ENCODE measurements at places on chromosomes 11 and 22.
A peak's percentile ranks its signal among the peaks of the same experiment; 100 is the strongest.

DNA sequence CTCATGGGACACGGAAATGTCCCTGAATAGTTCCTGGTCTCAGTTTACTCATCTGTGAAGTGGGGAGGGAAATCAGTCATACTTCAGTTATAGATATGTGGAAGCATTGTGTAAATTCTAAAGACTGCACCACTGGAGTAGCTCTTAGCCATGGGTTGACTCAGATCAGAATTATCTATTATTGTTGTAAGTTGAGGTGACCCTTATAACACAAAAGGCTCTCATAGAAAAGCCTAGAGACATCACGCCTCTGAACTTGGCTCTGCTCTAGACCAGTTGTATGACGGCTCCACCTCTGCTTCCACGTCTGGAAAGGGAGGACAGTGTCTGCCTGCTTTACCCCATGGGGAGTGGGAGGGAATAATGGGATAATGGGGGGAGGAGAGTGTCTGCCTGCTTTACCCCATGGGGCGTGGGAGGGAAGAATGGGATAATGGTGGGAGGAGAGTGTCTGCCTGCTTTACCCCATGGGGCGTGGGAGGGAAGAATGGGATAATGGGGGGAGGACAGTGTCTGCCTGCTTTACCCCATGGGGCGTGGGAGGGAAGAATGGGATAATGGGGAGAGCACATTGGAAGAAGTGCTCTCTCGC is 98.2 kb downstream of the AMOTL1 start:
- DNase-seq: no peak

DNA sequence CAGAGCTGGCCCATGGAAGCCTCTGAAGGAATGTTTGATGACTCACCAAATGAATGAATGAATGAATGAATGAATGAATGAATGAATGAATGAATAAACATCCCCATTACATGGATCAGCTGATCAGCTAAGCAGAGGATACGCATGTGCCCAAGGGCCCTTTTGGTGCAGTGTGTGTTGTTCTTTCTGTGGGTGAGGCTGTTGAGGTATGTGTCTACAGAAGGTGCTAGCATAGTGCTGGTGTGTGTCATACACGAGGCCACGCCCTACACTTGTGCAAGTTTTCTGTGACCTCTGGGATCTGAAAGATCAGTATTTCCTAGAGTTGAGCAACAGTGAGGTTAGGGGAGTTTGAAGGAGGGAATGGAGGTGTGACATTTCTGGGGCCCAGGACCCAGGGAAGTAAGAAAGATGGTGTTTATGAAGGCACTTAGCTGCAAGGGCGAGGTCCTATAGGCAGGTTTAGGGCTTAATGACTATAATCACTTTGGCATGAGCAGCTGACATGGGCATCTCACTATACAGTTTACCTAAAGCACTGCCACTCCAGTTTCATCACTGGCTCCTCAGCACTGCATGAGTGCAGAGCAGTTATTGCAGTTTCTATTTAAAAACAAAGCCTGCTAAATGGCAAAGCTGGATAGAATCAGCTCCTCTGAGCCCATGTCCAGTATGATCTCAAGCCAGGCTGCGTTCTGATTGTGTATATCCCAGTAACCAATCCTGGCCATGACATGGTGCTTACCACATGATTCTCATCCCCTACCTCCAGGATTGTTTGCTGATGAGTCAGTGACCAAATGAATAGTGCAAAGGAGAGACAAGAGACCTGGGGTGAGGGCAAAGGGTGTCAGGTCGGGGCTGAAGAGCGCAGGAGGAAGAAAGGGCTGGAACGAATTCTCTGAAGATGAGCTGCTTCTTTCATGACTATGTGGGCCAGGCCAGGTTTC is 36.4 kb upstream of the E2F8 start:
- DNase-seq: no peak

- no peak for DNase-seq
These were observed 318.6 kb upstream of the B3GAT1 start for GRCh38 chr11:134730561-134731212.

- no peak for DNase-seq
These were observed 10.9 kb upstream of the FCHSD2 start for GRCh38 chr11:73152861-73153483.

DNA sequence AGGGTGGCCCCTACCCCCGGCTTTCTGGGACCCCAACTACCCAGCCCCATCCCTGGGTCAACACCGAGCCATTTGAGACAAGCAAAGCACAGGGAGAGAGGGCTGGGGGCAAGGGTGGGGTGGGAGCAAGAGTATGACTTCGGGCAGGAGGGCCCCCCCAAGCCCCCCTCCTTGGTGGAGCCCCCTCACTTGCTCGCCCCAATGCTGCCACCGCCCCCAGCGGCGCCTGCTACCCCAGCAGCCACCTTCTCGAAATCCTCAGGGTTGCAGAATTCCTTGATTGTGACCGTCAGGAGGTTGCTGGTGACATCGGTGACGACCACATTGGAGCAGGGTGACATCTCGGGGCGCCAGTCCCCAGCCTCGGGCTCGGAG is 6.0 kb downstream of the CBX6 start:
- DNase-seq: no peak

- DNase-seq: no peak
These were observed 54.6 kb upstream of the WNT7B start for GRCh38 chr22:46031557-46031956.

DNA sequence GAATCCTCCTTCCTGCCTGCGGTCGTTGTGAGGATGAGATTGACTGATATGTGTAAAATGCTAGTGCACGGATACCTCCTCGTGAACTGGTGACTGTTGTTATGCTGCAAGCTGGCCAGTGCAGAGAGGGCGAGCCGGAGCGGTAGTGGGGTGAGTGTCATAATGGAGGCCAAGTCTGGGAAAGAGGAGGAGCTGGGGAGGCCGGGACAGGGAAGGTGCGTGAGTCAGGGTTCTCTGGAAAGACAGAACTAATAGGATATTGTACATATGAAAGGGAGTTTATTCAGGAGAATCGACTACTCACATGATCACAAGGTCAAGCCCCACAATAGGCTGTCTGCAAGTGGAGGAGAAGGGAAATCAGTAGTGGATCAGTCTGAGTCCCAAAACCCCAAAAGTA is 56.8 kb upstream of the FADD start:
- no peak for DNase-seq

- no peak for DNase-seq
These were observed 21.8 kb upstream of the PIK3C2A start for GRCh38 chr11:17229481-17230152.

GRCh38 chr11:7654195-7654705 is 19.1 kb downstream of the CYB5R2 start:
- no peak for DNase-seq

DNA sequence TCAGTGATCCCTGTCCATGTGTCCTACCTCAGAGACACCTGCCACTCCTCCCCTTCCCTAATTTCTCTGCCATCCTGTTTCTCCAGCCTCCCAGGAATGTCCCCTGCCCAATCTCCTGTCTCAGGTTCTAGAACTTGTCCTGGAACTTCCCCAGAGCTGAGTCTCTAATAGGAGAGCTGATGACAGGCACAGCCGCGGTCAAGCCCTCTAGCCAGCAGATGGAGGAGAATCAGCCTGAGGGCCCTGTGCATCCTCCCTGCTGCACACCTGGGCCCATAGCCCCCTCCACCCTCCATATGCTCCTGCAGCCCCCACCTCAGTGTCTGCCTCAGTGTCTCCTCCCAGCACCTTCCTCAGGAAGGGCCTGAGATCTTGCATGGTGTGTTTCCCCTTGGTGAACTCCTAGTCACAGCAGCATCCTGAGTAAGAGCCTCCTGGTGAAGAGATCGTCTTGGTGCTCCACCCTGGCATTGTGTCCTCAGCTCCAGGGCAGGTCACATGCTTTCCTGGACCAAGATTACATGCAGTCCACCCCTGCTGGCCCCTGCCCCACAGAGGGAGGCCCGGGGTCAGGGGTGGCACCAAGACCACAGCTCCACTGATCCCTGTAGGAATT is 43.9 kb upstream of the VPREB1 start:
- no peak for DNase-seq

- no peak for DNase-seq
These were observed 29.0 kb upstream of the CREB3L1 start for GRCh38 chr11:46248289-46249102.

- no peak for DNase-seq
These were observed 6.8 kb upstream of the OR2AT4 start for GRCh38 chr11:75103380-75104026.

DNA sequence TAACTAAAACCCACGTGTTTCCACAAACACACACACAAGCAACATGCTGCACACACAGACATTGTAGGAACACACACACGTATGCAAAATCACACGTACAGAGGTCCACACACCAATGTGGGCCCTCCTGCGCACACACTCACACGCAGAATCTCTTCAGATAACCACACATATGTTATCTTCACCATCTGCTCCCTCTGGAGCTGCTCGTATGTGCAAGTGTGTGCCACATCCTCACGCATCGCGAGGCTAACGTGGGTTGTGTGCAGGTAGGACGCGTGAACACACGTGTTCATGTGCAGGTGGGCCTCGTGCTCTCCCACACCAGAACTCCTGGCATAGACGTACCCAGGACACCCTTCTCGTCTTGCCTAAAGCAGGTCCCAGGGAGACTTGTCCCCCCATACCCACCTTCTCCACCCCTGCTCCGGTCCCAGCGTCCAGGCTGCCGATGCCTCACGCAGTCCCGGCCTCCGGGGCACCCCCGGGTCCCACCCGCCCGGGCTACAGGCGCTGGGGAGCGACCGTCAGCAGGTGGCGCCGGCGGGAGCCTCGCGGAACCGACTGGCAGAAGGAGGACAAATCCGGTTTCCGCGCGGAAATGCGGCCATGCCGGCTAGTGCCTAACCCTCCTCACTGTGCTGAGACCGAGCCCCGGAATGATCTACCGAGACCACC is 10.3 kb upstream of the IGSF9B start:
- DNase-seq: peak; percentile 59

- no peak for DNase-seq
These were observed 82.3 kb upstream of the NARS2 start for GRCh38 chr11:78656984-78657383.

DNA sequence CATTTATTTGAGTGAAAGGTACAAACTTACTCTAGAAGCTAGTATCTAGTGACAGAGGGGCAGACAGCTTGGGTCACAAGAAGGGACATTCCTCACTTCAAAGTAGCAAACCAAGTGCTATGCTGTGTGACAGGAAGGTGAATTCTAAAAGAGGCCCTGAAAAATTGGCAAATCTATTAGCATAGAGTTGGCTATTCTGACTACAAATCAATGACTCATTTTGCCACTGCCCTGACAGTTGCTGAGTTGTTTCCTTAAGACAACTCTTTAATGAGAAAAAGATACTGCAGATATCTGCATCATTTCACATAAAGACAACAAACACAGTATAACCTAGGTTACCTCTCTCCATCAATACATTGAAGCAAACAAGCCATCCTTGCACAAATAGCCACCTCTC is 524.0 kb upstream of the LRRC4C start:
- DNase-seq: no peak

DNA sequence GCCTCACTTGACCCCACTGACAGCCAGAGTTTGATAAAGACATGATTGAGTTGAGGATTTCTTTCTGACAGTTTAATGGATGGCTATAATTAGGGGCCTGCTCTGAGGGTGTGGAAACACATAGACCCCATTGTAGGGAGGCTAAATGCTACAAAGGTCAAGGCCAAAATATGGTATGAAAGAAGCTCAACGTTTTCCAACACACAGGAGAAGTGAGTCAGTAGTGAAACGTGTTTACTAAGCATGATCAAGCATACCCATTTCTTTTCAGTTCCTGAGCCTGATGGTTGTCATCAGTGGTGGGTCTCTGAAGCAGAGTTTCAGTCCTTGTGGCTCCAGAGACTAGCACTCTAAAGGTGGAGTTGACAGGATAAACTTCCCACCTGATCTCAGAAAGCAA is 69.7 kb downstream of the SNX19 start:
- DNase-seq: no peak

DNA sequence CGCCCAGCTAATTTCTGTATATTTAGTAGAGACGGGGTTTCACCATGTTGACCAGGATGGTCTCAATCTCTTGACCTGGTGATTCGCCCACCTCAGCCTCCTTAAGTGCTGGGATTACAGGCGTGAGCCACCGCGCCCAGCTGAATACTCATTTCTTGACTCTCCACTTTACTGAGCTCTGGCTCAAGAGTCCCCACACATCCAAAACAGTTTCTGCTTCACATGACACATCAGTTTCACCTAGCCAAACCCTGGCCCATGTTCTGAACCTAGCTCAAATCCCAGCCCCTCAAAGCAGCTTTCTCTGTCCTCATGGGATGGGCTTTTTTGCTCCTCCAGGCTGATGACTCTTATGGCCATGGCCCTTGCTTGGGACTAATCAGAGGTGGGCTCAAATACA is 9.8 kb downstream of the HYOU1 start:
- DNase-seq: no peak

DNA sequence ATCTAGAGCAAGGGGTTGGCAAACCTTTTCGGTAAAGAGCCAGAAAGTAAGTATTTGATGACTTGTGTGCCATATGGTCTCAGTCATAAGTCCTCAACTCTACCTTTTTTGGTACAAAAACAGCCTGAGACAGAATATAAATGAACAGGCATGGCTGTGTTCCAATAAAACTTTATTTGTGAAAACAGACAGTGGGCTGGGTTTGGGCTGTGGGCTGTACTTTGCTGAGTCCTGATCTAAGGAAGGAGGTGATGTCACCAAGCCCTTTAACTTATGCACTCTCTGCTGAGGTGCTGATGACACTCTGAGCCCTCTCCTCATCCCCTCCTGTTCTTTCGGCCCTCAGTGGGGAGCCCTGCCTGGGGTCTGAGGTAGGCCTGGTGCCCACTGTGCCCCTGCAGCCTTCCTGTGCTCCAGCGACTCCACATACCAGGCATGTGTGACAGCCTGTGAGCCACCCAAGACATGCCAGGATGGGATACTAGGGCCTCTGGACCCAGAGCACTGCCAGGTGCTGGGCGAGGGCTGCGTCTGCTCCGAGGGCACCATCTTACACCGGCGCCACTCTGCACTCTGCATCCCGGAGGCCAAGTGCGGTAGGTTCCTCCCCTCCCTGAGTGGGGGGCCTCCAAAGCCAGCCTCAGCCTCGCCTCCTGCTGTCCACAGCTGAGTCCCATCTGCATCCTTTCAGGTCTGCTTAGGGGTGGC is 85.9 kb upstream of the MYOD1 start:
- DNase-seq: no peak
